NCI-H460 (cell line): ENCODE measurements at places on chromosomes 7 and 10.

GRCh38 chr7:154188330-154188729 is 136.1 kb downstream of the DPP6 start:
- DNase-seq, result no peak

GRCh38 chr7:45157653-45158401 is at the start of gene RAMP3:
Gene RAMP3 (plus strand): TSS chr7:45157791. CDS start chr7:45157829, 38 bp downstream.
- no peak for DNase-seq

DNA sequence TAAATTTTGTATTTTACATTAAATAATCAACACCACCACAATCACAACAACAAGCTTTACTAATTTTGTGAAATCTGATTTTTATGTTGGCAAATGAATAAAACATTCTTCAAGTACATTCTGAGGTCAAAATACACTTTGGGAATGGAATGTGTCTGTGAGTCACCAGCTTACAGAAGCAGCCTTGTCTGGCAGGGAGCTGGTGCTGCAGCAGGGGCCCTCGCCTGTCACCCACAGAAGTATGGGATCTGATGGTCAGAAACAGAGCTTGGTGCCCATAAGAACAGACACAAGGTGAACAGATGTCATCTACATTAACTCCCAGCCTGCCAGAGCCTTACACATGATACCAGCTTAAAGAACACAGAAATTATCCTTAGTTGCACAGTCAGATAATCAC is 496.9 kb downstream of the CCSER2 start:
- DNase-seq, result no peak

GRCh38 chr10:43765516-43765915 is 116.8 kb upstream of the ZNF32 start:
- DNase-seq, result no peak

GRCh38 chr10:130254662-130255061 is 118.5 kb downstream of the GLRX3 start:
- DNase-seq, result no peak

DNA sequence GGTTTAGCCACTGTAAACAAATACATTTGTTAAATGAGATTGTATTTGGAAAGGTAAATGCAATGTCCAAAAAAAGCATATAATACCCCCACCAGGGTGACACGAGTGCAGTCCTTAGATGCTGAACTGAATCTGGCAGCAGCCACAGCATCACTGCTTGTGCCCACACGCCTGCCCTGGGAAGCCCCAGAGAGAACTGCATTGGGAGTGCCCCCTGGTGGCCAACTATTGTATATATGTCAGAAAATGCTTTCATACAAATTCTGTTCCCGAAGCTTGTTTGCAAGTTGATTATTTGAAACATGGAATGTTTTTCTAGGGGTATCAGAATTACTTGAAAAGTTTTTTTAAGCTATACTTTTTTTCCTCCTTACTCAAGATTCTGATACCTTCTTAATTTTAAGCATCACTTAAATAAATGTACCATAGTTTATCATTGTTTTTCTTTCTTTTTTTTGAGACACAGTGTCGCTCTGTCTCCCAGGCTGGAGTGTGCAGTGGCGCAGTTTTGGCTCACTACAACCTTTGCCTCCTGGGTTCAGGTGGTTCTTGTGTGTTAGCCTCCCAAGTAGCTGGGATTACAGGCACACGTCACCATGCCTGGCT is 50.1 kb downstream of the LANCL2 start:
- DNase-seq, result peak; percentile 28

DNA sequence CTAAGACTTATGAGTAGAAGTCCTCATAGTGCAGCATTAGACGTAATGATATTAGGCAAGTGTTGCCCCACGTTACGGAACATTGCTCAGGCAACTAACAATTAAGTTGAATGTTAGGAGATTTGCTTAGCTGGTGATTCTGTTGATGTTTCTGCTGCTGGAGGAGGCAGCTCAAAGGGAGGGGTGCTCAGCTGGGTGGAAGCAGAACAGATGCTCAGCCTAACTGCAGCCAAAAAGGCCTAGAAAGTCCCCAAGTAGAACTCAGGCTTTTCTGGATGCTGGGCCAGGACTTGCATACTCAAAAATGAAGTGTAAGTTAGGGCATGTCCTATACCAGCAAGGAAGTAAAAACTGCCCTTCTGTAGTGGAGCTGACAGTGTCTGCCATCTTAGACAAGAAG is 201.4 kb downstream of the ADRA2A start:
- no peak for DNase-seq

GRCh38 chr10:125448596-125448995 is 234.4 kb downstream of the TEX36 start:
- DNase-seq, result peak; percentile 24

GRCh38 chr7:116086547-116087045 is 56.0 kb upstream of the TFEC start:
- no peak for DNase-seq

- DNase-seq, result no peak
Measured at GRCh38 chr7:108484137-108484536, 27.9 kb upstream of the NRCAM start.

- DNase-seq, result no peak
Measured at GRCh38 chr10:95346715-95347401, 56.1 kb upstream of the PDLIM1 start.

DNA sequence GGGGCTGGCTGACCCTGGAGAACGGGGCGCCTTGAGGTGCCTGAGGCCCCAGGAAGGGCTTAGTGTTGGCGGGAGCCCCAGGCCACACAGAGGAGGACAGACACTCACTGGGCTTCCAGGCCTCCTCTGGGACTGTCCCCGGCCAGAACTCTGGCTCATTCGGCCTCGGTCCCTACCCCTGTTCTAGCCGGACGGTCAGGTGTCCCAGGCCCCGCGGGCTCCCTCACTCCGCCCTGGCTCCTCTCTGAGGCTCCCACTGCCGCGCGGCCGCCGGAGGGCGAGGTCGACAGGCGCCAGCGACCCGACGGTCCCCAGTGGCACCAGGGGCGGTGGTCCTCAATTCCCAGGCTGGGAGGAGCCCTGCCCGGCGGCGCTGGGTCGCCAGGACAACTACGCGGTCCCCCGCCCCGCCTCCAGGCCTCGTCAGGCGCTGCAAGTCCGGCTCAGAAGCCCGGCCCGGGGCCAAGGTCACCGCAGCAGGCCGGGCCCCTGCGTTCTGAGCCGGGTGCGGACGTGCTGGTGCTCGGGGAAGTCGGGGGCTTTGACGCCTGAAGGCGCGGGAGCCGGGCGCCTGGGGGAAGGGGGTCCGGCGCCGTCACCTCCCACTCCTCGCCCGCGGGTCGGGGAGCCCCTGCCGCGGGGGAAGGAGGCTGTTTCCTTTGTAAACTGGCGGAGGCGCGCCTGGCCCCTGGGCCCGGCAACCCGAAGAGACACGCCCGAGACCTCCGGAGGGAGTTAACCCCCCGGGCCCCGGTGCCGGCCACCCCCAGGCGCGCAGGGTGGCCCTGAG is 1.1 kb upstream of the PWWP2B start:
- no peak for DNase-seq

- DNase-seq, result no peak
Measured at GRCh38 chr10:63563623-63564022, 42.4 kb downstream of the REEP3 start.

DNA sequence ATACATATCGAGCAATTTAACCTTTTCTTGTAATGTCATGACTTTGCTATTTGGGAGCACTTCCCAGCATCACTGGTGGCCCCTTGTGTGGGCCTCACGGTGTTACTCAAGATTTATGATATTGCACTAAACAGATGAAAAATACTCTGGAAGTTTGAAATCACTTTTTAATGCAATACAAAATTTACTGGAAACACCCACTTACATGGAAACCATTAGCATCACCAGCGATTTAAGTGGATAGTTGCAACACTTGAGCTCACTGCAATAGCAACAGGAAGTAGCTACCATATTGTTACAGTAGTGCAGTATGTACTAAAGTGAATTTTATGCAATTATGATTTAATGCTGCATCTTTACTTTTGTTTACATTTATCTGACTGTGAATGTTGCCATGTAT is 184.4 kb downstream of the MDFIC start:
- no peak for DNase-seq

DNA sequence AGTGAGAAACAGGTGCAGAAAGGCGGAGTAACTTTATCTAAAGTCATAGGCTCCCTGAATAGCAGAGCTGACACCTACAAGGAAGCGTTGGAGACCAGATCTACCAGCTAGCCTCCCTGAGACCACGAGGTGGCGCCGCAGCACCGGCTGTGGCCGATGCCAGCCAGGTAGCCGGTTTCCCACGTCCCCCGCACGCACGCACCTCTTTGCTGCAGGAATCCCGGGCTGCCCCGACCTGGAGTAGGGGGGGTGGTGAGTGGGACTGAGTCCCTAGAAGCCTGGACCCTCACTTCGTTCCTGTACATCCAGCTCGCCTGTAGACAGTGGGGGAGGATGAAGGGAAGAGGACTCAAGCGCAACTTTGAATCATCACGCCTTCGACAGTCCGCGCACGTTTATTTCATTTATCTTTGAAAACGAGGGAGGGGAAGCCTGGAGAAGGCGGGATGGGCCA is 3.7 kb downstream of the ELOVL3 start:
- peak; percentile 74 for DNase-seq

DNA sequence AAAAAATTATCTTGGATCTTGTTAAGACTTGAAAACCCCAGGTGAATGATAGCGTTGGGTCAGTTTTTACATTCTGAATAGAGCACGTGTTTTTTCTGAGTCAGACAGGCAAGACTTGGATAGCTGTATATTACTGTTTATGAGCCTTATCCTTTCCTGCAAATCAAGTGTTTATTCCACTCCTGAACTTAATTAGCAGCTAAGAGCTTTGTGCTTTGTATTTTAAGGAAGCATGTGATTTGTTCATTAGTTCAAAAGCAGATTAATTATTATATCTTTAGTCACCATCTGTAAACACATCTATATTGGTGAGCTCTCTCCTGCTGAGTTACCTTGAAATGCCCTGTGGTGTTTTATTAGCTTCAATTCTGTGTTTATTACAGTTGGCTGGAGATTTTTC is 98.6 kb upstream of the PRPS1L1 start:
- DNase-seq, result no peak

GRCh38 chr7:151689196-151689971 is 169.7 kb upstream of the RHEB start:
- no peak for DNase-seq

DNA sequence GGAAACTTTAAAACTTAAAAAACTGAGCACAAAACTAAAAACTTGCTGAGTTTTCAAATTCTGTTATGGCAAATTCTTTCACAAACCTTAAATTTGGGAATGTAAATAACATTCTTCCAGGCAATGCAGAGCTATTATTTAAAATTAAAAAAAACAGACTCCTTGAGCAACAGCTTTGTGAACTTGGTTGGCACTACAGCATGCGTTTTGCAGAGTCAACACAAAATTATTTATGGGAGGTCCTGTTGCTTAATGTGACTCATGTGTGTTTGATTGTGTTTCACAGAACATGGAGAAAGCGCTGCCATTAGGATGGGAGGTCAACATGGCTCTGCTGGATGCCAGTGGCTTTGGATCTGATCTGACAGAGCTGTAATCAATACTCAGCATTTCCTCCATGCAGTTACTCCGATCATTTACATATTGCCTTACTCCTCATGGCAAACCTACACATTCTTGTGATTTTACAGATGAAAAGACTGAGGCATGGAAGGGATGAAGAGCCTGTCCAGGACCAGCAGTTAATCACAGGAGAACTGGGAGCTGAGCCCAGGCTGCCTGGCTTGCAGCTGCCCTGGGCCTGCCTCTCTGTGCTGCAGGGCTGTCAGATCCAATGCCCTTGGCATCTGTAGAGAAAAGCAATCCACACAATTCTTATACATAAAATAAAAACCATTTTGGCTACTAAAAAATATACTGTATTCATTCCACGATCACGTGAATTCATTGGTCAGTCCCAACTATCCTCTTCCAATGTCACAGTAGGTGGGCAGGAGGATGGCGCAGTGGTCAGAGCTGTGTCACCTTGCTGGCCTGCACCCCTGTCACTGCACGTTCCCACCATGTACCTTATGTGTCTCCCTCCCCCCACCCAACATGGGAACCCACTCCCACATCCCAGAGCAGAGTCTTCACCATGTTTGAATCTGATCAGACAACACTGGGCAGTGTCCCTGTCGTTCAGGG is 200.9 kb downstream of the CXCL12 start:
- DNase-seq, result no peak

GRCh38 chr7:2522780-2523433 is 3.3 kb downstream of the LFNG start:
- no peak for DNase-seq

DNA sequence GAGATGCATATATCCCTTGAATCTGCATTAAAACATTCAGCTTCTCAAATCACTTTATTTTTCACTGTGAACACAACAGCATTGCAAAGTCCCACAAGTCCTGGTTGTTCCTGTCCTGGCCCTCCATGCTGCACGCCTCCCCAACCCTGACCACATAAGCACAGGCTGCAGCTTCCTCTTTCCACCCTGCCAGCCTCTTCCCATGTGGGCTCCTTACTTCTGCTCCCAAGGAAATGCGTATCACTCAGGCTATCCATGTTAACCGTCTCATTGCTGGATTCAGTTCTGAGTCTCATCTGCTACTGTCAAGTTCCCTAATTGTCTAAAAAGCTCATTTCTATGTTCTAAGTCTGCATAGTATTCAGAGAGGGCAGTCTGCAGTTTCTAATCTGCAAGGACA is 89.7 kb upstream of the ZPBP start:
- DNase-seq, result no peak

GRCh38 chr10:70000262-70000661 is 52.4 kb upstream of the MACROH2A2 start:
- DNase-seq, result no peak

- no peak for DNase-seq
Measured at GRCh38 chr7:133358708-133359107, 105.8 kb downstream of the EXOC4 start.

DNA sequence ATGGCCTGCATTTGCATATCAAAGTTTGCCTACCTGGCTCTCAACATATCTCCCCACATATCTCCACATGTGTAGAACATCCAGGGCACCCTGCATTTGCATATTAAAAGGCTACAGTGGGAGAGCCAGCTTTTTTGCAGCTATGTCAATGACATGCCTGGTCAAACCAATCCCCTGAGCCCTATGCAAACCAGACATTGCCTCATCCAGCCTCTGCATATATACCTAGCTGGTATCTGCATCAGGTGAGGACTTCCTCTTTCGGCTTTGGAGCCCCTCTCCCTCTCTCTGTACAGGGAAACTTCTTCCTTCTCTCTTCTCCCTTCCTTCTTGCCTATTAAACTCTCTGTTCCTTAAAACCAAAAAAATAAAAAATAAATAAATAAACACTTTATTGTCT is 142.7 kb upstream of the STEAP4 start:
- no peak for DNase-seq

DNA sequence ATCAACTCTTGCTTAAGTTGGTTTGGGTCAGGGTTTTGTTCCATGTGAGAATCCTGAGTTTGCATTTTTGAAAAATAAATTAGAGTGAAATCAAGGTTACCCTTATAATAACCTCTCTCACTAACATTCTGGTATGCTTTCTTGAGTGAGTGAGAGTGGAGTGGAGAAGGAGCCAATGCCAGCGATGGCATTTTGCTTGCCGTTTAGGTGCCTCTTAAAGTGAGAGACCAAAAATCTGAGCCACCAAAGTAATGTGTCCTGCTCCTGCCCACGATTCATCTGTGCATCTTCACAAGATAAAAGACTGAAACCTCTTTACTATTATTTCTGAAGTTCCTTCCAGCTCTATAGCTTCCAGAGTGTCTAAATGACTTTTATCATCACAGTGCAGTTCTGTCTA is 23.4 kb upstream of the XPNPEP1 start:
- DNase-seq, result no peak
